ENCODE measurements at places on chromosomes 1 and 21.
A peak's percentile ranks its signal among the peaks of the same experiment; 100 is the strongest.

- DNase-seq: peak; percentile 98
These were observed 66.0 kb upstream of the SLC25A33 start for GRCh38 chr1:9473032-9473807.

- no peak for DNase-seq
These were observed 609.2 kb upstream of the BRINP3 start for GRCh38 chr1:191086910-191087309.

DNA sequence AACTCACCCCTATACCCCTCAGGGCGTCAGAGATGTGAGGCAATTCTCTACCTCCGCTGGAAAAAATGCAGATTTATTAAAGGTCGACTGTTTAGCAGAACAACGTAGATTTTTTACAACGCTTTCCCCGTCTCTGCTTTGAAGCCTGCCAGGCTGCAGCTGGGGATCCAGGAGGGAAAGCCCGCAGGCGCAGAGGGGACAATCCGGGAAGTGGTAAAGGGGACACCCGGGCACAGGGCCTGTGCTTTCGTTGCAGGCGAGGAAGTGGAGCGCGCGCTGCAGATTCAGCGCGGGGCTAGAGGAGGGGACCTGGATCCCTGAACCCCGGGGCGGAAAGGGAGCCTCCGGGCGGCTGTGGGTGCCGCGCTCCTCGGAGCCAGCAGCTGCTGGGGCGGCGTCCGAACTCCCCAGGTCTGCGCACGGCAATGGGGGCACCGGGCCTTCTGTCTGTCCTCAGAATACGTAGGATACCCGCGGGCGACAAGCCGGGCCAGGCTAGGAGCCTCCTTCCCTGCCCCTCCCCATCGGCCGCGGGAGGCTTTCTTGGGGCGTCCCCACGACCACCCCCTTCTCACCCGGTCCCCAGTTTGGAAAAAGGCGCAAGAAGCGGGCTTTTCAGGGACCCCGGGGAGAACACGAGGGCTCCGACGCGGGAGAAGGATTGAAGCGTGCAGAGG lies 5.5 kb downstream of the SIM2 start:
- DNase-seq: peak; percentile 29

DNA sequence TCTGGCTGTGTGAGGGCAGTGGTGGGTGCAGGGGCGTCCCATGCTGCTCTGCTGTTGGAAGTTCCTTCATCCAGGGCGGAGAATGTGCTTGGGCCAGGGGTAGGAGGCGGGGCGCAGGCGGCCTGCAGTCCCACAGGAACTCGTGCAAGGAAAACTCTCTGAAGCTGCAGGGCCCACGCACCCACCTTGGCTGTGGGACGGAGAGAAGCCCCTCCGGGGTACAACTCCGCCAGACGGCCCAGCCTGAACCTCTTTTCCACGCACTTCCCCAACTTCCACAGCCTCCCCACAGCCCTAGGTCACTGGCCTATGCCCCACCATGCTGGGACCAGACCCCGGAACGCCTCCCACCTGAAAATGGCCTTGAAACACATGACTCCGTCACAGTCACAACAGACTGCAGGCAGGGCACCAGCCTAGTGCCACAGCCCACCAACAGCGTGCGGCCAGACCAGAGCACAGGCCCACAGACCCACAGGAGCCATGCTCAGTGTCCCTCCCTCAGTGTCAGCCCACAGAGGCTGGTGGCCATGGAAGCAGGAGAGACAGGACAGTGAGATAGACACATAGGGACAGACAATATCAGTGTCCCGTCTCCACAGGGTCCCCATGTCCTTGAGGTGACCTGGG lies 47.8 kb downstream of the WNT9A start:
- DNase-seq: no peak

DNA sequence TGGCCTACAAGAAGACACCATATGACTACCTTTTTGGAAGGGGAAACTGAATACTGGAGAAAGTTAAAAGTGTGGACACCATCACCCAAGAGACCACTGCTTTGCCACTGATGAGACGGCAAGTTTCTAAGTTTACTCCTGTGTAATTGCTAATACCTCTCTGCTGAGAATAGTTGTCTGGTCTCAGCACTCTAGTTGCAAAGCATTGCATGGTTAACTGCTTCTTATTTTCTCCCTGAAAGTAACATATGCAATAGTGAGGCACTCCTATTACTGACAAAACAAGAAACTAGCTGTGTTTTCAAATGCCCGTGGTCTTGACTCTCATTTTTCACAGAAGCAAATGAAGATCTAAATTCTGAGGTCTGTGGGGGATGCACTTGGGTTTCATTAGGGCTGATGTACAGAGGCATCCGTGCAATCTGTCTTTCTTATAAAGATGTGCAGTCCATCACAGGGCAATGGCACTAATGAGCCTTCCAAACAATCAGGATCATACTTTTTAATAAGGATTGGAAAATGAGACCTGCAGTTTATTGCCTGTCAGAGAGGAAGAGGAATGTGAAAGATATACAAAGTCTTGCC lies 62.9 kb downstream of the IFI44 start:
- no peak for DNase-seq

DNA sequence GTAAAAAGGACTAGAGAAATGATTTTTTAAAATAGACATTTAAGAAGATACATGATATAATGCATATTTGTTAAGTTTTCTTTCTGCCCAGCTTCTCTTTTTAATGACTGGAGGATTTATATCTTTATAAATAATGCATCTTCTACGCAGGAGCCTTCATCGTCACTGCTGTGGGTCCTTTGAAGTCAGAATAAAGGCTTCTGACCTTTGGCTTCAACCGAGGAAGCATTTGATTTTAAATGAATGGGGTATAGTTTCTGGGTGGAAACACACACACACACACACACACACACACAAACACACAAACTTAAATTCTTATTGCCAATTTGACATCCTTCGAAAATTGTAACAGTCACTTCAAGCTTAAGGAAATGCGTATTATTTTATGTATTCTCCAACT lies 690.9 kb downstream of the BRINP3 start:
- no peak for DNase-seq

GRCh38 chr1:51073456-51073855 lies 28.6 kb upstream of the C1orf185 start:
- no peak for DNase-seq

GRCh38 chr1:32341186-32341757 lies 5.2 kb upstream of the MARCKSL1 start:
- no peak for DNase-seq

DNA sequence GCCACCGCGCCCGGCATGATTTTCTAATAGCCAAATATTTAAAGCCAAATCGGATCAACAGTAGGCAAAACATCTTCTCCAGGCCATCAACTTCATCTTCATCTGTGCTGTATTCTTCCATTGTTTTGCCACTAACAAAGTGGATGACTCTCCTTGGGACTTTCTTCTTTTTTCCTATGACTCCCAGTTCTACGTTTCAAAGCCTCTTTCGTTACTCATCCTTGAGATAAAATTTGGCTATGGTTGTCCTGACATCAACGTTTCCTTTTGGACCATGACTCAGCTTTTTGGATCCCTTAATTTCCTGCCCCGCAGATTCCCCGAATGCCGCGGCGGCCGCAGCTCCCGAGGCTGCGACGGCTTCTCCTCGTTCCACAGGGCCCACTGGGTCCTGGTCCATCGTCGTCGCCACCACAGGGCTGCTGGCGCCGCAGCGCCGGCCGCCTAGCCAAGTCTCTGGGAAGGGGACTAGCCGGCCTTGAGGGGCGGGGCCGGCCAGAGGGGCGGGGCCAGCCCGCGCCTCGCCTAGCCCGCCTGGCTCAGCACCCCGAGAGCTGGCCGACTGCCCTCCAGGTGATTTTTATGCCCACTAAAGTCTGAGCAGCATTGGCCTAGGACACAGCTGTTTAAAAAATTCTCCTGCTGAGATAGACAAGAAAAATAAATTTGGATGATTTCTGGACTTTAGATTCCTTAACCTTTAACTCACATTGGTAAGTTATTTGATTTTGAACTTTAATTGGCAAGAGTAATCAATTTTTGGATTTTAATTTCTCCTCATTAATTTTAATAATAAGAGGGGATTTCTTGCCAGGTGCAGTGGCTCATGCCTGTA lies 93.9 kb downstream of the ADCY10 start:
- peak; percentile 79 for DNase-seq

DNA sequence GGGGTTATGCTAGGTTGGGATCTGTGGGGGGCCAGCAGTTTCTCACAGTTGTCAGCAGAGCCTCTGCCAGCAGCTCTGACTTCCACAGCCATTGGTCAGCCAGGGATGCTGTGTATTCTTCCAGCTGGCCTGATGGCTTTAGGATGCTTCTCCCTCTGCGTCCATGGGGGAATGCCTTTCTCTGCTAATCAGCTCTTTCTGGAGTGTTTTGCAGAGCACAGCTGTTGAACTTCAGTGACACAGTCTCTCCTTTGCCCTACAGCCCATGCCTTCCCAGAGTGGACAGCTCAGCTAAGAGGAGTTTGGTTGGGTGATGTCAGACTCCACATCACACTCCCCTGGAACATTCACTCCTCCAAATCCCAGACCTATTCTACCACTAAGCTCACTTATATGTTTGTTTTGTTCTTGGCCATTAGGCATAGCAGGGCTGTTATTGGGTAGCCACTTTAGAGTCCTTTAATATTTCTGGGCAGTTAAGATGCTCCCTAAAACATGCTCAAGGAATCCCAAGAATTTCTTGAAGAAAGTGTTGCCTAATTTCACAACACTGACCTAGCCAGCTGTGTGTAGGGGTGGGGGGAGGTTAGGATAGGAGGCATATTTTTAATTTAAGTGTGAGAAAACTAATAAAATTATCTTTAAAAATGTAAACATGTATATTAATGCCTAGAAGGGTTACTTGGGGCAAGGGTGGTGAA lies 75.3 kb upstream of the KIAA0040 start:
- DNase-seq: no peak

GRCh38 chr21:19276665-19277064 lies 873.1 kb upstream of the TMPRSS15 start:
- no peak for DNase-seq

DNA sequence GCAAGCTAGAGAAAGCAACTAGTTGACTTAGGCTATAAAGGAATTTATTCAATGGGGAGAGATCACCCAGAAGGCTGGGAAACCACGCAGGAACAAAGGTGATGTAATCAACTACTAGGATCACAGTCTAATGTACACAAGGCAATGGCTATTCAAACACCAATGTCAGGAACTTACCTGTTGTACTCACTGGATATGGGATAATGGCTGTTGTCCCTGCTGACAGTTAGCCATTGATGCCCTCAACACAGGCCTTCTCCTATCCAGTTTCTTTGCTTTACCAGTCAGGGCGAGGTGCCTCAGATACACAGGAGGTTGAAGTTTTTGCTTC lies 32.3 kb downstream of the C21orf91 start:
- DNase-seq: no peak

DNA sequence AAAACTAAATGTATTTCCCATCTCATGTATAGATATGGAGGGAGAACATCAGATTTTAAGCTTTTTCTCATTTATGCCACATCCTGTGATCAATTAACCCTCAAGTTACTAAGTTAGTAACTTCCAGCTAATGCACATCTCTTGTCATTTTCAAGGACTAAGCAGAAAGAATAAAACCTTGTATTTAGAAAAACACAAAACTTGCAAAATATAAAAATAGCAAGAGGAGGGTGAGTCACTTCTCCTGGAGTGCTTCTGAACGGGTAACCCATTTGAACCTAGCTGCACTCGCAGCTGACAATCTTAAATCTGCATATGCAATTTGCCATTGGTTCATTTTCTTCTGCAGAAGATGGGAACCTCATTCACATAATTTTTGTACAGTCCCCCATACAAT lies 500.5 kb downstream of the SETD4 start:
- peak; percentile 47 for DNase-seq

DNA sequence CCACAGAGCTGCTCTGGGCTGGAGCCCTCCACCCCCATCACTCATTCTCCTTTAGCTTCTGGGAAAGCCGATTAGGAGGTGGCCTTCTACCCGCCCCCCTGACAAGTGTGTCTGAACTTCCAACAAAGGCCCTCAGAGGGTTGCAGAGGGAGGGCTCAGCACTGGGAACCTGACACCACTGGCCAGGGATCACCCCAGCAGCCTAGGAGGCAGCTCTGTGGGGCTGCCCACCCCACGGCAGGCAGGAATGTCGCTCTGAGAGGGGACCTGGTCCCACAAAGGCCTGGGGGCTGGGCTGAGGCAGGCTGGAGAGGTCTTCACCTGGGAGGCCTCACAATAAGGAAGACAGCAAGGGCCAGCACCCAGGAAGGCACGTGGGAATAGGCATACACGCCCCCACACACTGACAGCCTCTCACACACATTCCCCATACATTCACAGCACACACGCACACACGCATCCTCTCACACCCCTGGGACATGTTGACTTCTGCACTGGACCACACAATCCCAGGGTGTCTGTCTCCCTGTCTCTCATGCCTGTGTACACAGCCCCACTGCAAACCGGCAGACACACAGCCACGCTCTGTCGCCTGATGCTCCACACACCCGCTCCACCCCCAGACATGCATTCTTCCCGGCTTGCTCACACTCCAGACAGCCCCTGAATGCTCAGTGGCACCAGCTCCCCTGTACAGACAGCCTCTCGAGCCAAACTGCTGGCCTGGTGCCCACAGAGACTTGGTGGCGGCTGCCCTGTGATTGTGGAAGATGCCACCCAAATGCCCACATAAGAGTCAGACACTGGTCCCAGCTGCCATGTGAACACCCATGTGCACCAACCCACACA lies 30.7 kb downstream of the DMBX1 start:
- DNase-seq: peak; percentile 98

DNA sequence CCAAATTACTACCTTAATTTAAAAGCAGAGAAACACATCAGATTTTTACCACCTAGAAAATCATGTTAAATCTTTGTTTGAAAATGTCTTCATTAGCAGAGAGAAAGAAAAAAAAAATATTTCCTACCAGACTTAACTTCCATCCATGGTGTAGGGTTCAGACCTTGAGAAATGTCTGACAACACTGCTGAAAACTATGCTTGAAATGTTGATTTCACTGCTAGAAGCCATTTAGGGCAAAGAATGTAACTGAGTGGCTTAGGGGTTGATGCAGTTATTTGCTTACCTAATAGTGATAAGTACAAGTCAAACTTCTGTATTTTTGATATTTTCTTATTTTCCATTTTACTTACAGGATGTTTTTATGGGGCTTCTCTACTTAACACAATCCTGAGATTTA lies 495.6 kb upstream of the NEGR1 start:
- no peak for DNase-seq
